DMS153 (cell line): ENCODE measurements at places on chromosomes 2 and 18.

- peak; percentile 69 for DNase-seq
Observed at GRCh38 chr2:44949329-44950151, 8.0 kb downstream of the SIX3 start.

GRCh38 chr2:56288838-56289580, 105.2 kb downstream of the CCDC85A start:
- DNase-seq = no peak

DNA sequence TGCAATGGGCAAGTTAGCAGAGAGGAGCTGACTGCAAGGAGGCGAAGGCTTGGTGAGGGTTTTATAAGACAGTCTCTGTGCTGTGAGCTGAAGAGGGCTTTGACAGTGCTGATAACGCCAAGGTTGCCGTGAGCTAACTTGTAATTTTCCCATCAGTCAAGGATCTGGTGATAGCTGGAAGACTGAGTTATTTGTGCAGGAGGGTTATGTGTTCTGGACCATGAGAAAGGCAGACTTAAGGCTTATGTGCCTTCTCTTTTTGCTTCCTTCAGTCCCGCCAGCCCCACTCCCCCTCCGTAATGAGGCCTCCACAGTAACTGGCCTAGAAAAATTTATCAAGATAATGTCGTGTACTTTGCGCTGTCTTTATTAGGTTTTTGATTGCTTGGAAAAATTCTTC, 94.6 kb downstream of the RTP5 start:
- DNase-seq = no peak

- DNase-seq = no peak
Observed at GRCh38 chr2:71277147-71277475, 50.2 kb upstream of the PAIP2B start.

GRCh38 chr2:66869076-66869475, 434.2 kb downstream of the MEIS1 start:
- no peak for DNase-seq

GRCh38 chr2:182831101-182831500, 35.3 kb downstream of the FRZB start:
- DNase-seq = no peak

GRCh38 chr2:233400341-233400740, 46.0 kb downstream of the DGKD start:
- no peak for DNase-seq

- DNase-seq = peak; percentile 62
Observed at GRCh38 chr2:33342705-33343104, 133.7 kb upstream of the RASGRP3 start.

GRCh38 chr2:151302879-151303278, 13.4 kb upstream of the NMI start:
- no peak for DNase-seq

GRCh38 chr2:70987386-70987785, 7.3 kb downstream of the TEX261 start:
- DNase-seq = no peak

GRCh38 chr2:160022162-160022561, 40.3 kb downstream of the PLA2R1 start:
- no peak for DNase-seq

- DNase-seq = no peak
Observed at GRCh38 chr18:58516514-58517285, 112.2 kb downstream of the ALPK2 start.
